ENCODE measurements at places on chromosomes 11 and 22.

DNA sequence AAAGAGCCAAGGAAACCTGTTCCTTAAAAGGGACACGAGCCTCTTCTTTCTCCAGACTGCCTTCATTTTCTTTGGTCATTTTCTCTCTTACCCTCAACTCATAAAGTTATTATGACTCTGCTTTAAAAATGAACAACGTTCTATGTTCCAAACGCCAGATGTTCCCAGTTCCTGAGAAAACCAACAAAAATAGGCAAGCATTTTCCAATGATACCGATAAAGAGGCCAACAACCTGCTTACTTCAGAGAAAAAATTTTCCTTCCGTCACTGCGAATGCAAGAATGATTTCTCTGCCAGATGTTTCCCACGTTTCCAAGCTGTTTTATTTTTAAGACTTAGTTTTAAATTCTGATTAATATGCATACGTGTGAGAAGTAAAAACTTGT is 315 bp upstream of the TRPC6 start:
- DNase-seq = no peak

GRCh38 chr11:35905646-35906276 is 38.1 kb upstream of the LDLRAD3 start:
- no peak for DNase-seq

DNA sequence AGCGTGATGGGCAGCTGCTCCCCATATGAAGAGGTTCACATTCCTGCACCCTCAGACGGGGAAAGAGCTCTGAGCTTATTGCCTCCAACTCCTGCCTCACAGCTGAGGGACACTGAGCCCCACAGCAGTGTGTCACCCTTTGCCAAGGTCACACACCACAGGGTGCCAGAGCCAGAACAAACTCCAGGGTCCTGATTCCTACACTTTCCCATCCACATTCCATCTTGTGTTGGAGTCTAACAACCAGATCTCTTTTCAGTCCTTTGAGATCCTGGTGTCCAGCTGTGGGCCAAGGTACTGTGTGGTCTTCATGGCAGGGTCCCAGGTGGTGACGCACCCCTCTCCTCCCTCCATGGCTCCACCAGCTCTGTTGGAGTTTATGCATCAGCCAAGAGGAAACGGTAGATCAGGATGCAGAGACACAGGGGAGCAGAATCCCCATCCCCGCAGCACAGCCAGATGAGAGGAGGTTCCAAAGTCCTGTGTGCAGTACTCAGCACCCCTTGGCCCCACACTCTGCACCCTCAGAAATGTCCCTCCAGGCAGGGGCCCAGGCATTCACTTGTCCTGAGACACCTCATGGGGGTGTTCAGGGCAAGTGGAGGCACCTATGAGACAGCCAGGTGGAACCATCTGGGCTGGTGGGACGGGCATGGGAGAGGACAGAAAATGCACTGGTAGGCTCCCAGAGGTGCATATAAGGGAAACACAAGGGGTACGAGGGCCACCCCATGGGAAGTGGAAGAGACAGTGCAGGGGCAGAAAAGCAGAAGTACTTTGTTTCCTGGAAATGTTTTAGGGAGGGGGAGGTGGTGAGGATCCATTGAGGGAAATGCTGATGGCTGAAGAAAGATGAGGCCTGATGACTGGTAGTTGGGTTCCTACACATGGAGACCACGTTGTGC is 32.6 kb upstream of the GNAZ start:
- no peak for DNase-seq

DNA sequence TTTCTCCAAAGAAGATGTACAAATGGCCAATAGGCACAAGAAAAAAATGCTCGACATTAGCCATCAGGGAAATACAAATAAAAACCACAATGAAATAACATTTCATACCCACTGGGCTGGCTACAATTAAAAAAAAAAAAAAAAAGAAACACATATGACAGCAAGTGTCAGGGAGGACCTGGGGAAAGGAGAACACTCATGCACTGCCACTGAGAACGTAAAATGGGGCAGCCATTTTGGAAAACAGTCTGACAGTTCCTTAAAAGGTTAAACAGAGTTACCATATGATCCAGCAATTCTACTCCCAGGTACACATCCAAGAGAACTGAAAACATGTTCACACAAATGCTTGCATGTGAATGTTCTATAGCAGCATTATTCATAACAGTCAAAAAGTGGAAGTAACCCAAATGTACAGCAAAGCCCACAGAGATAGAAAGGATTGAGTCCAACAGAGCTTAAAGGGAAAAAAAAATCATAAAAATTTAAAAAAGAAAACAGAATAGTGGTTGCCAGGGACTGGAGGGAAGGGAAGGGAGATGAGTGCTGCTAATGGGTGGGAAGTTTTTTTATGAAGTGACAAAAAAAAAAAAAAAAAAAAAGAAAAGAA is 48.4 kb upstream of the CYP2D6 start:
- DNase-seq = no peak

DNA sequence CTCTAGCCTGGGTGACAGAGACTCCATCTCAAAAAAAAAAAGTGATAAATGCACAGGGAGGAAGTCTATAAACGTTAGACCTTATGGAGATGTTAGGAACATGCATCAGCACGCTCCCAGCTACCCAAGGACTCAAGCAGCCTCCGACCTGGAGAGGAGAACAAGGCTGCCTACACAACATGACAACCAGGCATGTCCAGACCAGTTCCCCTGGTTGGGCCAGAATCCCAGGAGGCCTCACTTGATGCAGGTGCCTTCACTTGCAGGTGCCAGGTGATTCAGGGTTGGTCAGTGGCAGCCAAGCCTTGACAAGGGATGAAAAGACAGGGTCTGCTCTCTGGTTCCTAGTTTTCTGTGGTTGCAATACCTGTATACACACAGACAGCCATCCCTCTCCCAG is 5.9 kb downstream of the RANGAP1 start:
- no peak for DNase-seq

- no peak for DNase-seq
These were observed 83.5 kb downstream of the CTTN start for GRCh38 chr11:70481625-70482528.

DNA sequence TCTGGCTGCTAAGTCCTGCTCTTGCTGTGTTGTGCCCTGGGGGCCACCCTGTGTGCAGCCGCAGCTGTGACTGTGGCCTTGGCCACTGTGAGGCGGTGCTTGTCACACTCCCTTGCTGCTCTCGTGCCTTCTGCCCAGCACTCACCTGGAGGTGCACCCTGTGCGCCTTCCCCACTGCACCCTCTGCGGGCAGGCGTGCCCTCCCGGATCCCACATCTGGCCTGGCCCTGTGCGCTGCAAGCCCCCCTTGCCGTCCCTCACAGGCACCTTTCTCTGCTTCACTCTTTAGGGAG is 27.2 kb downstream of the TBX1 start:
- no peak for DNase-seq

GRCh38 chr11:10029386-10030121 is 264.5 kb downstream of the SBF2 start:
- DNase-seq = no peak

DNA sequence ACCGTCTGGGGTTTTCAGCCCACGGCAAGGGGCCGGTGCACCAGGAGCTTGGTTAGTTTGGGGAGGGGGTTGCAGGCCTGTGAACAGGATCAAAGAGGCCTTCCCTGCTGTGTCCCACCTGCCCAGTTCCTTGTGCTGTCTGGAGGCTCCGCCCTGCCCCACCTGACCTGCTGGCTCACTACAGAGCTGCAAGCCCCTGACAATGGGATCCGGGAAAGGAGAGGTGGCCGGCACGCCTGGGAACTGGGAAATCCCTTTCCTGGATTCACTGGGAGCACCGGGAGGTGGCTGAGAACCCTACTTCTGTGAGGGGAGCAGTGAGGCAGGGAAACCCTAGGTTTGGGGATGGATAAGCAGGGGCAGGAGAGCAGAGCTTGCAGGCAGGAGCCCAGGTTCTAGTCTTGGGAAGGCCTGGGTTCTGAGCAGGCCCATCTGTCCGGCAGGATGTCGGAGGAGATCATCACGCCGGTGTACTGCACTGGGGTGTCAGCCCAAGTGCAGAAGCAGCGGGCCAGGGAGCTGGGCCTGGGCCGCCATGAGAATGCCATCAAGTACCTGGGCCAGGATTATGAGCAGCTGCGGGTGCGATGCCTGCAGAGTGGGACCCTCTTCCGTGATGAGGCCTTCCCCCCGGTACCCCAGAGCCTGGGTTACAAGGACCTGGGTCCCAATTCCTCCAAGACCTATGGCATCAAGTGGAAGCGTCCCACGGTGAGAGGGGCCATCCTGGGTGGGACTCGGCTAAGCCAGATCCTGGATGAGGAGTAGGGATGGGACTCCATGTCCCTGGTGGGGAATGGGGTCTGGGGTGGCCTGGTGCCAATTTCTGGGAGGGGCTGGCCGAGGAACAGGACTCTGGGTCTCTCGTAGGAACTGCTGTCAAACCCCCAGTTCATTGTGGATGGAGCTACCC is 786 bp downstream of the CAPN1 start:
- DNase-seq = no peak

DNA sequence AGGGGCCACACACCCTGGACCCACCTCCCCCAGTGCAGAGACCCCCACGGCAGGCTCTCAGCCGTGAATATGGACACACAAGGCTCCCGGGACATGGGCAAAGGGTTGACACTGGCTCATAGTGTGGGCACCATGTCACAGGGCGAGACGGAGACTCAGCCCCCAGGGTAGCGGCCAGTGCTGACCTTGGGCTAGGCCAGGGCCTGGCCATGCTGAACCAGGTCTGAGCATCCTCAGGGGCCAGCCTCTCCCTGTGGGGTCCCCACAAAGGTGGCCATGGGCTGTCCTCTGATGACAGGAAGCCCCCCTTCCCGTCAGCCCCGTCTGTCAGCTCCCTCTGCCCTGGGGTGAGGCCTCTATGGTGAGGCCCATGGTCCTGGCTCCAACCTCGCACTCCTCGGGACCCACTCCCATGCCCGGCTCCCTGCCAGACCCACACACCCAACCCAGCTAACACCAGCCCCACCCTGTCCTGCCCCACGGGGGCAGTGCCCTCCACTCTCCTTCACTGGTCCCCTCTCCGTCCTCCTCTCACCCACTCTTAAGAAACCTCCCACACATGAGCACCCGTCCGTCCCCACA is 19.0 kb upstream of the PRODH start:
- DNase-seq = no peak

Measured in activated CD8-positive, alpha-beta memory T cell treated with anti-CD3 and anti-CD28 coated beads for 4 hours (primary cell).